ENCODE measurements at places on chromosomes 3 and 15.
A peak's percentile ranks its signal among the peaks of the same experiment; 100 is the strongest.

DNA sequence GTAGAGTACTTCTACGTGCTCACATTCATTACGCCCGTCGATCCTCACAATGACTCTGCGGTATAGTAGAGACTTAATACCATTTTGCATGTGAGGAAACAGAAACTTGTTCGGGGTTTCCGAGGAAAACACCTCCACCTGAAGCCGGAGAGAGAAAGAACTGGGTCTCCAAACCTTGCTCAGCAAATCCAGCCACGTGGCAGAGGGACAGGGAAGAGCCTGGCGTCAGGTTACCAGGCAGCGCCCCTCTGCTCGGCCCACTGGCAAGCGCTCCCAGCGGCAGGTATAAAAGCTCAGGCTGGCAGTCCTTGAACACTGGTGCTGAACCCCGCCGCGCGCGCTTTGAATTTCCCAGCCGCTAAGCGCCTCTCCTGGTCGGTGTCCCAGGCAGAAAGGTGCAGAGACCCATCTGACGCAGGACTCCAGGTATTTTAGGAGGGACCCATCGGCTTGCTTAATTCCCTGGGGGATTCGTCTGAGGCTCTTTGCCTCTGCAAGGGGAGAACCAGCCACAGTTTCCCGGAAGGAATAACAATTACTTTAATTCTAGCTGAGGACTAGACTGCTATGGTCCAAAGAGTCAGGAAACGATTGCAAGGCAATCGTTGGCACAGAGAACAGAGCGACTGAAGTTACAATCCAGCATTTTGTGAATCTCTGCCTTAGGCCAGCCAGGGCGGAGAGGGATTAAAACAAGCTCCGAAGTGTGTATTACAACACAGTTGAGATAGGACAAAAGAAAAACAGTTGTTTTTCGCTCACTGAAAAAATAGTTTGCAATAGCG lies at the start of gene C2CD4A:
C2CD4A (plus strand) TSS at position 315 of the 785 bp plus-strand sequence. CDS start 637 bp downstream, outside the sequence.
- DNase-seq, result peak; percentile 31

DNA sequence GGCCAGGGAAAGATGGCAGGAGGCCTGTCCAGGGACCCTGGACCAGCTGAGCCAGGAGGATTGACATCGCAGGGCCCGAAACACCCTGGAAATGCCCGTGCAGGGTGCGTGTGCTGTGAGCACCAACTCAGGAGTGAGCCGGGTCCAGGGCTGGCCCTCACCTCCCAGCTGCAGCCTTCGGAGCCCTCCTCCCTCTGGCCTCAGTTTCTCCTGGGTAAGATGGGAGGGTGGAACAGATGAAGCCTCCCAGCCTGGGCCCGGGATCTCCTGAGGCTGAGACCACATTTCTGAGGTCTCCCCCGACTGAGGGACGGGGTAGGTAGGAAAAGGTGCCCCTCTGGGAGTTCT lies 5.3 kb upstream of the CALML4 start:
- no peak for DNase-seq

- DNase-seq, result no peak
Observed at GRCh38 chr15:40282869-40283614, at the start of gene ANKRD63. ANKRD63 (minus strand) TSS chr15:40283064; CDS start chr15:40282586, 478 bp downstream.

GRCh38 chr15:45443645-45444044 lies 65.3 kb upstream of the GATM start:
- no peak for DNase-seq

DNA sequence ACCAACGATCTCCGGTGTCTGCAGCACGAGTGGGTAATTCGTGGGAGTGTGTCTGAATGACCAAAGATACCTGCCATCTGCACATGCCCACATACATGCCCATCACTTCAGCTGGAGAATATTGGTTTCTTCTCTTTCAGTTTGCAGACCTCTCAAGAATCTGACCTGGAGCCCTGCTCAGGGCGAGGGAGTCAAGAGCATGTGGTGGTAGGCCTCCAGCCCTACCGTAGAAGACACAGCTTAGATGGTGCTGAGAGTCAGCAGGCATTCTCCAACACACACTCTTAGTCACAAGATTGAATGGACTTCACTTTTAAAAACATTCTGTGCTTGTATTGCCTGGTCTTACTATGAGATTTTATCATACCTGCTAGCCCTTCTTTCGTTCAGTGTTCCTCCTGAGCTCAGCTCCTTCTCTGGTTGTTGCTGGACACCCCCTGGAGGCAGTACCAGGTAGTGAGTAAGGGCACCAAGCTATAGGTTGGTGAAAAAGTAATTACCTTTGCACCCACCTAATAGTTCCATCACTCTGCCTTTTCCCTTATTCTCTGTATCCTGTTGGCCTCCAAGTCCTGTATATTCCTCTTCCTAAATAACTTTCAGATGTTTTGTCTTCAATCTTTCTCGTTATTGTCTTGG lies 252.0 kb downstream of the CACNA2D3 start:
- no peak for DNase-seq

- DNase-seq, result no peak
Observed at GRCh38 chr15:40909662-40910630, 15.7 kb downstream of the VPS18 start.

- DNase-seq, result no peak
Observed at GRCh38 chr3:64073158-64073761, 50.0 kb upstream of the PSMD6 start.

DNA sequence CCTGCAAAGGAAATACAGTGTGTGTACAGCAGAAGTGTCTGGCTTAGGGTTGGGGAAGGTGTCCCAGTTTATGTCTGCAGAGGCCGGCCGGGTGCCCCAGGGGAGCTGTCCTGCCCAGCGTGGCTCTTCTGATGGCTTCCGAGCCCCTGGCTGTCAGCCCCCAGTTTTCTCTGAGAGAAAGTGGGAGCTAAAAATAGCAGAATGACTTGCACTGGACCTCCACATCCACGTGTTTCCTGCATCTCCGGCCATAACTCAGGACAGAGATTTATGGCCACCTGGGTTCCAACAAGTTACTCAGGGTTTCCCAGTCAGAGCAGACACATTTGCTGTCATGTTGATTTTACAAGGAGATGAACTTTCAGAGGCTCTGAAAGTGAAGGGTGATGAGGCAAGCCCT lies 192.0 kb downstream of the ATP10A start:
- DNase-seq, result no peak

- DNase-seq, result no peak
Observed at GRCh38 chr3:14823910-14824629, 5.3 kb downstream of the FGD5 start.

DNA sequence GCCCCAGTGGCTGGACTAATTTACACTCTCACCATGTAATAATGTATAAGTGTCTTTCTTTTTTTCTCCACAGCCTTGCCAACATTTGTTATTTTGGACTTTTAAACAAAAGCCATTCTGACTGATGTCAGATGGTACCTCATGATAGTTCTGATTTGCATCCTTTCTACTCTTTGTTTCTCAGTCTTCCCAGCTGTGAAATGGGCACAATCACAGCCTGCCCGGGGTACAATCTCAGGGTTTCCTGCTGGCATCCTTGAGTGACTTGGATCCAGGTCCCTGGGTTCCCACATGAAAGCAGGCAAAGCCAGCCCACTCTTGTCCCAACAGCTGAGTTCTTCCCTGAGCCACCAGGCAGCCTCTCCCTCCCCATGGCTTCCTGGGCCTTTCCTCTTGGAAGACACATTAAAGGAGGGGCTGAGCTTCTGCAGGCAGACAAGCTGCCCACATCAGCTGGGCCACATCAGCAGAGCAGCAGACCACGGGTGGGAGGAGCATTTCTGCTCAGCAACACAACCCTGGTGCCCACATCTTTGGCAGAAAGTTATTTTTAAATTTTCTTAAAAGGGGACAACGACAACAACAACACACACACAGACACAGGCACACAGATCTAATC lies 82.0 kb downstream of the MYLK start:
- no peak for DNase-seq

DNA sequence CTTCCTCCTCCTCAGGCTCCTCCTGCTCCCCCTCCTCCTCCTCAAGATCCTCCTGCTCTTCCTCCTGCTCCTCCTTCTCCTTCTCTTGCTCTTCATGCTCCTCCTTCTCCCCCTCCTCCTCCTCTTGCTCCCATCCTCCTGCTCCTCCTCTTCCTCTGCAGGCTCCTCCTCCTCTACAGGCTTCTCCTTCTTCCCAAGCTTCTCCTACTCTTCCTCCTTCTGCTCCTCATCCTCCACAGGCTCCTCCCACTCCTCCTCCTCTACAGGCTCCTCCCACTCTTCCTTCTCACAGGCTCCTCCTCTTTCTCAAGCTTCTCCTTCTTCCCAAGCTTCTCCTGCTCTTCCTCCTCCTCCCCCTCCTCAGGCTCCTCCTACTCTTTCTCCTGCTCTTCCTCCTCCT lies 47.7 kb downstream of the WNT7A start:
- DNase-seq, result no peak

GRCh38 chr3:23547905-23548650 lies 257.7 kb upstream of the UBE2E1 start:
- DNase-seq, result no peak

DNA sequence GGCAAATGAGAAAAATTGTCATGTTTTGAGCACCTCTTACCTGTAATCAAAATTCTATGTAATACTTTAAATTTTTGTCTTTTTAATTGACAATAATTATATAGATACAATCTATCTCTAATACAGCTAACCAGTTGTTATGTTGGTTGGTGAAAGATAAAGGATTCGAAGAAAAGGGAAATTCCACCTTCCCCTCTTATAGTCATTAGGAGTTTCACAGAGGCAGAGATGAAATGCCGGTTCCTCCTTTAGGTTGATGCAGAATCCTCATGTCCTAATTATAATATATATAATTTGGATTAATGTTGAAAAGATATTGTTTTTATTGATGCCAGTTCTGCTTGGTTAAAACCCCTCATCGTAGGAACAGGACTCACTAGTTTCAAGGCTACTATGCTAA lies 67.1 kb downstream of the LRCH3 start:
- DNase-seq, result no peak

DNA sequence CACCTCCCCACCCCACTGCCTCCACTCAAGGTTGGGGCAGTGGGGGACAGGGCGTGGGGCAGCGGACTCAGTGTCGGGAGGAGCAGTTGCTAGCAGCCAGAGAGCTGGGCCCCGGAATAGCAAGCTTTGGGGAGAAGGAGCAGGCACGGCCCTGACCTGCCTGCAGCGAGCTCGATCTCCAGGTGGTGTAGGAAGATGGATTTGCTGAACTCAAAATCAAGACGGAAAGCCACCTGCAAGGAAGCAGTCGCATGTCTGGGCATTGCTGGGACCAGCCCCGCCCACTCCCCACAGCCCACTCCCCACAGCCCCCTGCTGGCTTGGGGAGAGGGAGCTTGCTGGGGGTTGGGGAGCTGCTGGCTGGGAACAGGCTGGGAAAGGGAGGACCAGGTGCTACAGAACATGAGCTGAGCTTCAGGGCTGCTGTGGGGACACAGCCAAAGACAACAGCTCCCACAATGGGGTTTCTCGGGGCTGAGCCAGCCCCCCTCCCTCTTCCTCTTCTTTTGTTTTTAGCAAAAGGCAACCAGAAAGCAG lies 38.0 kb downstream of the FEM1B start:
- DNase-seq, result no peak

- DNase-seq, result no peak
Observed at GRCh38 chr3:148975248-148975647, 16.1 kb upstream of the GYG1 start.

DNA sequence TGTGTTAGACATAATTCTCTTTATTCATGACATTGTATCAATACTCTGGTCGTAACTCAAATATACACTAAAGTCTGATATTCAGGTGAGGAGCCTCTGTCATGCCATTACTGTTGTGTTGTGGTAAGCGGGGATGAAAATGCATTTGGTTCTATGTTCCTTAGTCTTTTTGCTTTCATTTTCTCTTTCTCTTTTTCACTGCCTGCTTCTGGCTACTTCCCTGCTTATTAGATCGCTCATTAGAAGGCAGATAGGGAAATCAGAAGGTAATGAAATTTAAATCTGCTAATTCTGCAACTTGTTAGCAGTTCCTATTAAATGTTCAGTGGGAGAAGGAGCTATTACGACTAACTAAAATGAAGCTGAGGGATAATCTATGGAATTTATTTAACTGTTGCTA lies 345.0 kb downstream of the GRM7 start:
- DNase-seq, result no peak

DNA sequence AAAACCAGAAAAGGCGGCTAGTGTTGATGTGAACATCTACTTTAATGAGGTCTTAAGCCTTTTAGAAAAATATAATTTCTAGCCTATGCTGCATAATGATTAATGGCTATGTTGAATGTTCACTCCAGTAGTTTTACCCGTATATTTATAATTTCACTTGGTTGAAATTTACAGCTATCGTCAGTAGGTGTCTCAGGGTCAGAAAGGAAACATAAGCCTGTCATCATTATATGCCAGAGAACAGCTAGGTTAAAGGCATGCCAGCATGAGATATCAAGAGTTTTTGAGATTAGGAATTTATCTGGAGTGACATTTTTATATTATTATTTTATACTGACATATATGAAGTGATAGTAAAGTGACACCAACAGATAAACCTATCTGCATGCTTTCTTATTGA lies 904.1 kb downstream of the OTOL1 start:
- DNase-seq, result no peak

DNA sequence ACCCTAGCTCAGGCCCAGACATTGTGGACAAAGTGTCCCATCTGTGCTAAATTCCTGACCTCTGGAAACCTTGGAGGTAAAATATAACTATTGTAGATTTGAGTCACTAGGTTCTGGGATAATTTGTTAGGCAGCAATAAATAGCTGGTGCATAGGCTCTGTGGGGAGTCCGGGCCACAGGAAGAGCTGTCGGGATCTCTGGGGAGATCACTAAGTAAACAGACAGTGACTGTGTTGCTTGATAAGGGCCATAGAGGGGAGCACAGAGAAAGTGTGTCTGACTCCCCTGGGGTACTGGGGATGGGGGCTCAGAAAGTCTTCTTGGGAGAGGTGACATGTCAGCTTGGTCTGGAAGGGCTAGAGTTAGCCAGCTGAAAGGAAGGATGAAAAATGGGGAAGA lies 37.7 kb upstream of the MRPS22 start:
- DNase-seq, result no peak

GRCh38 chr15:38005953-38006808 lies 71.7 kb downstream of the TMCO5A start:
- no peak for DNase-seq

GRCh38 chr15:101478701-101479341 lies 10.7 kb downstream of the PCSK6 start:
- DNase-seq, result no peak

GRCh38 chr3:96192966-96193550 lies 621.3 kb upstream of the EPHA6 start:
- DNase-seq, result no peak

GRCh38 chr3:12991861-12992281 lies 81.4 kb downstream of the IQSEC1 start:
- no peak for DNase-seq

GRCh38 chr3:75737831-75738493 lies 47.4 kb downstream of the ZNF717 start:
- no peak for DNase-seq

DNA sequence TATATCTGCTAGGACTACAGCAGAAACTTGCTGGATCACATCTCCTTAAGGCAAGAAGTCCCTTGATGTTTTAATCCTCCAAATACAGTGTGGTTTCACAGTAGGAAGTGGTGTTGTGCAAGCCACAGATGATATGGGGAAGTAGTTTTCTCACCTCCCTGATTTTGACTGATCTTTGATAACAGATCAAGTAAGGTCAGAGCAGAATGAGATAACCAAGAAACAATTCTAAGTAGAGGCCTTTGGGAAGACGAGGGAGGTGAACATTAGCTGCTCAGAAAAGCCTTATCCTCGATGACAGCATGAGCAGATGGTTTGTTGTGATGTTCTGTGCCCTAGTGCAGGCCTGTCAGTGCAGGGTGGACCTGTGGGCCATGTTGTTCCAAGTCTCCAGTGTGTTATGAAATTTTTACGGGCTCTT lies 61.3 kb downstream of the RIOX2 start:
- no peak for DNase-seq
